ENCODE measurements at places on chromosomes 11 and 22.

GRCh38 chr11:44833877-44834452 is 107.2 kb downstream of the TSPAN18 start:
- no peak for DNase-seq

DNA sequence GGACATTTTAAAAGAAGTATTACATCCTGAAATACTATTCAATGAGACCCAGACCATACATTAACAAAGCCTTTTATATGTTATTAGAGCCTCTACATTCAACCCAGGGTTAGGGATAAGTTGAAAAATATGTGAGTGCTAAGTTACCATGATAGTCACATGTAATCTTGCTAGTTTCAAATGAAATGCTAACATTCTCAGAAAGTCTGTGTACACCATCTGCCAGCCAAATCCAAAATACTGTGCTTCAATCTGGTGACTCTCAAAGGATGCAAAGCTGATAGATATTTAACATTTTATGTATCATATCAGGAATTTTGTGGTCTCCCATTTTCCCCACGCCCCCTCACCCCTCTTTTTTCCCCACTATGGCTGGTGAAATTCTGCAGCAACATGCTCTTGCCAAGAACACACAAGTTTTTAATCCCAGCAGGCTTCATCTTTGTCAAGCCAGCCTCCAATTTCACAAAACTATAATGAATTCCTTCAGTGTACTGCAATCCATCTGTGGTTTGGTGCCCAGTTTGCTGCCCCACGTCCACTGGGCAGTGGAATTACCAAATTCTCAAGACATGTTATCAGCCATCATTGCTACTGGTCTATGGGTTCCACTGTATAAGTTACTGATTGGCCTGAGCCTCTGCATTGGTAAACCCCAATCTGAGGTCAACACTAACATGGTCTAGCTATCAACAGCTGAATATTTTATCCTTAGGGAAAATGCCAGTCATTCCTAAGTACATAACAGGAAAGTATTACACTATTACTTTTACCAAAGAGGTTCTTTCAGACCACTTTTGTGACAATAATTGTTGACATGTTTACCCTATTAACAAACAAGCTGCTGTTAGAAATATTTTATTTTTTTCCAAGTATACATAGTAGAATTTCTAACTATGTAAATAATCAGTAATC is 1.5 kb upstream of the PICALM start:
- DNase-seq = no peak

- no peak for DNase-seq
Observed at GRCh38 chr11:58060939-58061672, 30.4 kb downstream of the OR6Q1 start.

- no peak for DNase-seq
Observed at GRCh38 chr22:46587061-46587460, 33.1 kb upstream of the GRAMD4 start.

GRCh38 chr22:22848364-22848866 is 39.2 kb upstream of the IGLL5 start:
- peak; percentile 65 for DNase-seq

GRCh38 chr22:19434401-19434800 is 2.1 kb downstream of the MRPL40 start:
- no peak for DNase-seq

DNA sequence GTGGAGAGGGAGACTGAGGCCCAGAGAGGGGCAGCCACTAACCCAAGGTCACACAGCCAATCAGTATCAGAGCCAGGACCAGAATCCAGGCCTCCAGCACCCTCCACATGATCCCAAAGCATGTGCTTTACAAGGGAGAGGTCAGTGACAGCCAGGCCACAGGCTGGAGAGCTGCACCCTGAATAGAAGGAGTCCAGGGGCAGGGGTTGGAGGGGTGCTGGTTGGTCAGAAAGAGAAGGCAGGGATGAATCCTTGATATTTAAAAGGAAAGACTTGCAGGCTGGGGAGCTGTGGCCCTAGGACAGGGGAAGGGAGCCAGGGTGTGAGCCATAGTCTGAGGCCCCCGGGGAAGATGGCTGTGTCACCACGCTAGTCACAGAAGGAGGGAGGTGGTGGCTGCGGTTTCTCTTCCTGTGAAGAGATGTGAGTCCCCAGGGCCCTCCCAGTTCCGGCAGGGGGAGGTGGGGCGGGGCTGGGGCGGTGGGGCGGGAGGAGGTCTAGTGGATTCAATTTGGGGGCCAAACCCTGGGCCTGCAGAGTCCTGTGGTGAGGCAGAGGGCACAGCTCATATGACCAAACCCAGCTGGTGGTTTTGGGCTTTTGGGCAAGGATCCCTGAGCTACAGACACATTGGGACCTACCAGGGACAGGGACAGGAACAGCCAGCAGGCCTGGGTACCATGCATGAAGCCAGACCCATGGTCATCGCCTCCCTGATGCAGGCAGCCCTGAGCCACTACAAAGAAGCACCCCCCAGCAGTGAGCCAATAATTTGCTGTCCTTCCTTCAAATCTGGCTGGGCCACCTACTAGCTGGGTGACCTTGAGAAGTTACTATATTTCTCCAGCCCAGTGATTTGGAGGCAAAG is 14.0 kb downstream of the RAC2 start:
- no peak for DNase-seq

- no peak for DNase-seq
Observed at GRCh38 chr11:110095554-110095953, 2.4 kb downstream of the ZC3H12C start.

- no peak for DNase-seq
Observed at GRCh38 chr11:88175569-88176075, 379 bp upstream of the RAB38 start.

All from prostate gland (tissue), 2 donors.